ENCODE measurements at places on chromosomes 2 and 18.

DNA sequence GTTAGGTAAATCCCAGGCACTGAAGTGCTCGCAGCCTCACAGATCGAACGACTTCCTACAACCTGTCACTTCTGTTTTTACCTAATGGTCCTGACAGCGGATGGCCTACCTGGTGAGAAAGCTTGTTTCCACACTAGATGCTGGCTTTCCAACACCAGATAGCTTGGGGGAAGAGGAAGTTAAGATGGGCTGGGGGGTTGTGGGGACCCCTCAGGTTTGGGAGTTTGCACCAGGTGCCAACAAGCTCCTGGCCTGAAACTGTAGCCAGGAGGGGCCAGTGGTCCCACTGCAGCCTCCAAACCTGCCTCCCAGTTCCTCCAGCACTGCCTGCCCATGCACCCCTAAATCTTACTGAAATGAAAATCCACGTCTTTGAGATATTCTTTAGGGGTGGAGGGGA is 3.9 kb downstream of the TMEM185B start:
- no peak for DNase-seq

- no peak for DNase-seq
Observed at GRCh38 chr2:96616535-96616934, 21.6 kb downstream of the KANSL3 start.

- no peak for DNase-seq
Observed at GRCh38 chr2:38279201-38279600, 97.9 kb downstream of the ATL2 start.

DNA sequence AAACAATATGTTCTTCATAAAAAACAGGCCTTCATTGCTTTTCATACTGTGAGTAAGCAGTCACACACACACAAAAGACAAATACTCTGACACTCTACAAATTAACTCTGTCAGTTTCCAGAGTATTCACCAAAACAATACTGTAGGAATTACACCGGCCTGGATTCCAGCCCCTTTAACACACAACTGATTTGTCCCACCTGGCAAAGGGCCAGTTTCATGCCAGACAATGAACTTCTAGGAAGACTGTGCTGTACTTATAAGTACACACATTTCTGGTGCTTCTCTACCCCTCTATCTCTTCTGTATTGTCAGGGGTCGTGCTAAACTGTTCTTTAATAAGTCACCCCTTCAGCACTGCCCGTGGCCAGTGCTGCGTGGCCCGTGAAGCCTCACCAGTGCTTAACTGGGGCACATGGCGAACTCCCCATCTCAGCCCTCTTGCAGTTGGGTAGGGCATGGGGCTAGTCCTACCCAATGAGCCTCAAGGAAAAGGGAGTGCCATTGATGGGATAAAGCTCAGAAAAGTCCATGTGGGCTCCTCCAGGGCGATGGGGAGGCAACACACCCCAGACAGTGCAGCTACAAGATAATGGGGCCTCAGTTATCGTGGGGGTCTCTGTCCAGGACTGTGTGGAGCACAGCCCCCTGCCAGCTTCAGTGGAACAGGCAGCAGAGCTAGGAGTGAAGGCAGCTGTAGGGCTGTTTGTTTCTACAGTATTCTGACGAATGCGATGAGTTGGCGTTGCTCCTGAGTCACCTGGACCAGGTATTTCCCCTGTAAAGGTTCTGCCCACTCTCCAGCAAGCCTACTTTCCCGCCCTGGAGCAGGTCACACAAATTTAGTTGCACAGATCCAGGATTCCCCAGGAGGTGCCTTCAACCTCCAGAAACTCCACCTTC is 99.0 kb downstream of the SP3 start:
- DNase-seq = no peak

- no peak for DNase-seq
Observed at GRCh38 chr18:63131106-63131958, 188.2 kb downstream of the BCL2 start.

DNA sequence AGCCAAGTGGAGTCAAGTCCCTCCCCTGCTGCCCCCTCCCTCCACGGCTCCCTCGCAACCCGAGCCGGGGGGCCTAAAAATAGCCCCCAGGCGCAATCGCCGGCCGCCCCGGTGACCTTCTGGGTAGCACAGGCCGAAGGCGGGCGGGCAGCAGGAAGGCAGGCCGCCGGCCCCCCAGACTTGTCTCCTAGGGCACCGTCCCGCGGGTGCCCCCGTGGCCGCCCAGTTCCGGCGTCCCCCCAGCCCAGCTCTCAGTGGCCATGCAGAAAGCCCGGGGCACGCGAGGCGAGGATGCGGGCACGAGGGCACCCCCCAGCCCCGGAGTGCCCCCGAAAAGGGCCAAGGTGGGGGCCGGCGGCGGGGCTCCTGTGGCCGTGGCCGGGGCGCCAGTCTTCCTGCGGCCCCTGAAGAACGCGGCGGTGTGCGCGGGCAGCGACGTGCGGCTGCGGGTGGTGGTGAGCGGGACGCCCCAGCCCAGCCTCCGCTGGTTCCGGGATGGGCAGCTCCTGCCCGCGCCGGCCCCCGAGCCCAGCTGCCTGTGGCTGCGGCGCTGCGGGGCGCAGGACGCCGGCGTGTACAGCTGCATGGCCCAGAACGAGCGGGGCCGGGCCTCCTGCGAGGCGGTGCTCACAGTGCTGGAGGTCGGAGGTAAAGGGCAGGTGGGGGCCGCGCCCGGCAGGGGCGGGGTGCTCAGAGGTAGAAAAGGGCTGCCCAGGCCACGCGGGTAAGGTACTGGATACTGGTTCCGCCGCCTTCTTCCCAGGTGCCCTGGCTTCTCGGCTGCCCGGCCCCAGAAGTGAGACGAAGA is at the start of gene SPEG:
Gene SPEG, plus strand, starts transcription at position 126 of the 808 bp plus-strand sequence. Its CDS starts 135 bp downstream, at position 261.
- DNase-seq = no peak

DNA sequence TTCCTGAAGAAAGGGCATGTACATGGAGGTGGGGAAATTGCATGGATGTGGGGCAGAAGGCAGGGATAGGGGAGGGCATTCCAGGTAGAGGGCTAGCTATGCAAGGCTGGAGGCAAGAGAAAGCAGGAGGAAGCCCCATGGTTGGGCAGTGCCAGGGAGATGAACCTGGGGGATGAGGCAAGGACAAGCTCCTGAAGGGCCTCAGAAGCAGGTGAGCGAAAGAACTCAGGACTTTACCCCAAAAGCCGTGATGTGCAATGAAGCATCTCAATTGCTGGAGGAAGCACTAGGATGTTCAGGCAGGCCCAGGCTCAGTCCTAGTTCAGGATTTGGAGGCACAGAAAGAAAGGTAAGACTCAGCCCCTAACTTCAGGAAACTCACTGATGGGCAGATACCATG is 117.0 kb upstream of the EPAS1 start:
- no peak for DNase-seq

DNA sequence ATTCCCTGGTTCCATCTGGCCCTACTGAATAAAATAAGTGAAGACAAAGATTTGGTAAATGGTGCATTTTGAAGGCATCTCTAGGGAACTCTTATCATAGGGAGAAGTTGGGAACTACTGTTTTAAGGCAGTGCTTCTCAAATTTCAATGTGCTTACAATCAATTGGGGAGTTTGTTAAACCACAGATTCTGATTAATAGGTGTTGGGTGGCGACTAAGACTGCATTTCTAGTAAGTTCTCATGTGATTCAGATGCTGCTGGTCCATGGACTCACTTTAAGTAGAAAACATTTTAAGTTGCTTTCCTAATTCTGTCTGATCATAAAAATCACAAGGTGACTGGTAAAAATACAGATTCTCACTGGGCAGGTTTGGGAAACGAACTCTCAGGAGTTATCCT is 14.6 kb downstream of the FARSB start:
- no peak for DNase-seq

- DNase-seq = no peak
Observed at GRCh38 chr2:164464376-164464775, 156.9 kb downstream of the GRB14 start.

DNA sequence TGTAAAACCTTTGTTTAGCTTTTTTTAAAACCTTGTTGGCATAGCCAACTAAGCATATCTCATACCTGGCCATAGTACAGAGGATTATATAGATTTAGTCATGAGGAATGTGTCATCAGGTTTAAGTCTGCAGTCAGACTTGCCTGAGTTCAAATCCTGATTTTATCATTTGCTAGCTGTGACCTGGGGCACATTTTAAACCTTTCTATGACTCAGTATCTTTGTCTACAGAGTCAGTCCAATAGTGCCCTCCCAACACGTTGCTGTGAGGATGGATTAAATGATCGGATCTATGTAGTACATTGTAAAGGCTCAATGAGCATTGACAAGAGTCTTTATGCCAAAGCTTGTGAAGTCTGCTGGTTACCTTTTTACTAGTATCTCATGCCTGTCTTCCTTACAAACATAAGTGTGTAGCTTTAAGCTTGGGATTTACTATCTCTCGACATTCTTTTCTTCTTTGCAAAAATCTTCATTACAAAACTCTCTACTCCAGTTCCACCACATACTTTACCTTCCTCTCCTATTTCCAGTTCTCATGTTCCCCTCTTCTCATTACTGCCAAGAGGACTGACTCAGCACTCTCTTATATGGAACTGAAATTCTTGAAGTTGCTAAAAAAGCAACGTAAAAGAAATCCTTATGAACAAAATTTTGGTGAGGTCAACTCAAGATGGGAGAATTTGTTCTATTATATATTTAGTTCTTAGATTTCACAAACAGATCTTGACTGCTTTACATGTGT is 68.1 kb upstream of the RBMS1 start:
- DNase-seq = no peak

DNA sequence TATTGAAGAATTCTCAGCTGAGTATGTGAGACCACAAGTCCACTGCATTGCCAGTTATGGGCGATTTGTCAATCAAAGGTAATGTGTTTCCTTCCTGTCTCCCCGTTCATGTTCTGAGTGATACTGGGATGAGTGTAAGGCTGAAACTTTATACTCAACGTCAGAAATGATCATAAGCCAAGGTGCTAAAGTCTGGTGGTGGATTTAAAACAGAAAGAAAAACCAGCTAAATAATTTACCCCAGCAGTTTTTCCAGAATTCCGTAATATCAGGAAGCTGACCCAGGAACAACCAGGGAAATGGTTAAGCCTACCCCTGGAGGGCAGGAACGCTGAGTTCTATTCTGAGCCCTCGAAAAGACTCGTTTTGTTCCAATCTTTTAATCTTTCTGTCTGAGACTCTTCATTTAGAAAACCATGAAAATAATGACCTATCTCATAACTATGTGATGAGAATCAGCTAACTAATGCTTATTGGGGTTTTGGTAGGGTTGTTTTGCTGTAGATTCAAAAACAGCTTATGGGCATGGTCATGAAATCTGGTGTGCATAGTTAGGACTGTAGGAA is 149.6 kb downstream of the LAMA3 start:
- no peak for DNase-seq

DNA sequence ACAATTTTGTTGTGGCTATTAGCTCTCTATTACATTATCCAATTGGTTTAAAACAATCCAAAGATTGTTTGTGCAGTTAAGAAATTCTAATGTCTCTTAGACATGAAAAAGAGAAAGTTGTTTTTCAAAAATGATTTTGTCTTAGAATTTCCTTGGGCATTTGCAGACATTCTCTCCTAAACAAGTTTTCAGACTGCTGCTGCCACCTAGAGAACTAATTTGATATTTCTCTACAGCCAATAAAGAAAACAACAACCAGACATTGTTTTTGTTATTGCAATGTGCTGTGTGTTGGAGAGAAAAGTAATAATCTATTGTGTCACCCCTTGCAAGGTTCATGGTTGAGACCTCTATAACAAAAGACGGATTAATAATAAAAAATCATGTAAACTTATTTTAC is 119.0 kb upstream of the SYT4 start:
- DNase-seq = no peak

GRCh38 chr2:73601780-73602179 is 40.4 kb downstream of the NAT8 start:
- no peak for DNase-seq

GRCh38 chr18:29644276-29644675 is 1398.3 kb downstream of the DSC3 start:
- DNase-seq = no peak

- DNase-seq = no peak
Observed at GRCh38 chr2:19800796-19801195, 101.0 kb downstream of the TTC32 start.

- no peak for DNase-seq
Observed at GRCh38 chr2:136375017-136375901, 257.3 kb upstream of the CXCR4 start.

GRCh38 chr18:3982541-3982940 is 472.6 kb downstream of the DLGAP1 start:
- no peak for DNase-seq

DNA sequence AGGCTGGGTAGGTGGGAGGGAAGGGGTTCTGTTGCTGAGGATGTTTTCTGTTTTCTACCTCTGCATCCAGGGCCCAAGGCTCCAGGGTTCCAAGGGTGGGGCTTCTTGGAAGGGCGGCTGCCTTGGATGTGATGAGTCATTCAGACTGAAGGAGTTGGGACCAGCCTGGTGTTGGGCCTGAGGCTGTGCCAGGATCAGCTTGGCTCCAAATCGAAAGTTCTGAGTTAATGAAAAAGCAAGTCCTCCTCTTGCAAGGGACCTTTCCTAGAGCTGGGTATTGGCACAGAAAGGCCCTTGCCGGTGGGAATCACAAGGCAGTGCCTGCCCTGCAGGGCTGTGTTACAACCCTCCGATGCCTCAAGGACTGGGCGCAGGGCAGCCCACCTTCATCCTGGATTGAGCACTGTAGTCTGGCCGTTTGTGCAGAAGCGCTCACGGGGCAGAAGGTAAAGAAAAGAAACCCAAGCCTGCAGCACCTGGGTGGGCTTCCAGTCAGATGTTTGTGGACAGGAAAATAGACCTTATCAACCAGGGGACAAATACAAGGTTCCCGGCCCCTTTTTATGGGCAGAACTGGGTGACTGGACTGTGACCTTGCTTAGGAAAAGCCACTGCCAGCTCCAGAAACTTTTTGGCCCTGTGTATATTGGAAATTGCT is 52.5 kb upstream of the MCFD2 start:
- no peak for DNase-seq

DNA sequence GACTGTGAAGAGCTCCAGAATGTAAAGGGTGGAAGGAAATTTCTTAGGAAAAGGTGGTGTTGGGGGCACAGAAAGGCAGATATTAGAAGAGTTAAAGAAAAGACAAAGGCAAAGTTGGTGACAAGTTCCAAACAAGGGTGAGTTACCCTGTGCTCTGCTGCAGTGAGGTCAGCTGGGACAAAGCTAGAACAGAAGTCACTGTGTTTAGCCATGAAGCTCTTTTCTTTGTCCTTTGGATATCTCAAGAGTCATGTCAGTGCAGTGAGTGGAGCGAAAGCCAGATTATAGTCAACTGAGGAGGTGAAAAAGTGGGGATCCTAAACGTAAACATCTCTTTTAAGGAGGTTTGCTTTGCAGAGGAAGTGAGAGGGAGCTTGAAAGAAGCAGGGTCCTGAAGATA is 187.8 kb upstream of the ALPP start:
- DNase-seq = no peak

All from GM12891 (cell line).